ENCODE measurements at places on chromosomes 4 and X.

GRCh38 chr4:173735049-173735448 lies 205.0 kb upstream of the HAND2 start:
- DNase-seq, result no peak

GRCh38 chrX:54447461-54447860 lies 7.3 kb downstream of the TSR2 start:
- no peak for DNase-seq

DNA sequence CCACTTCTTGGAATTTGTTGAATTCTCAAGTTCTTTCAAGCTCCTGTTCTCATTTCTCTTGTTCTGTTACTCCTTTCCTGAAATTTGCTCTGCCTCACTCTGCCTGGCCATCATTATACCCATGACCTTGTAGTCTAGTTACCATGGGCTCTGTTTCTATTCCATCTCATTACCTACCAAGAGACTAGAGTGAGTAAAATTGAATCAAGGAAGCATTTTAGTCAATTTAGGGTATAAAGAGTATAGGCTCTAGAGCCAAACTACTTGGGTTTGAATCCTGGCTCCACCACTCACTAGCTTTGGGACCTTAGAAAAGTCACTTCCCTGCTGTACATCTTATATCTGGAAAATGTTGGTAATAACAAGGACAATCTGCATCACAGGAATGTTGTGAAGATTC lies 2.2 kb downstream of the ALAS2 start:
- no peak for DNase-seq

GRCh38 chrX:148322906-148323305 lies 177.5 kb upstream of the AFF2 start:
- no peak for DNase-seq

DNA sequence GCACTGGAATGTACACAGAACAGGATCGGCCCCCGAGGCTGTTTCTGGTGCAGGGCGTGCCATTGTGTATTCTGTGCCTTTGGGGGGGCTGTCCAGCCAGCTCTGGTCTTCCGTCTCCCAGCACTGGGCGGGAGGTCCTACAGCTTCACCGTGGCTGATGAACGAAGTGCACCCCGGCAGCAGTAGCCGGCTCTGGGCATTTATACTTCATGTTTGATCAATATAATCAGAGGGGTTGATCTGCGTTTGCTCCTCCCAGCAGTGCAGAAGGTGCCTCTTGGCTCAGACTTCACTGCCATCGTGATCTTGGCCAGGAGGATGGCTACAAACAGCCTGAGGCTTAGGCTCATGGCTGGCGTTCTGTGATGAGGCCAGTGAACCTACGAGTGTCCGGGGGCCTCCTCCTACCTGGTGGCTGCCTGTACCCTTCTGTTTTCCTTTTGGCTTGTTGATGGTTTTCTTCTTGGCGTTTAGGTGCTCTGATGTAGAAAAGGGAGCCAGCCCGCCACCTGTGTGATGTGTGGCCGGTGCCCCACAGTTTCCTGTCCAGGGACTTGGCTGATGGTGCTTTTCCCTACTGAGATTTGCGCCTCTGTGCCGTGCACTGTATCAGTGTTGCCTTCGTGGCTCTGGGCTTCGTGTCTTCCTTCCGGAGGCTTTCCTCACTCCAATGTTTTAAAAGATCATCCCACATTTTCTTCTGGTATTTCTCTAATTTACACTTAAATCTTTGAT lies 31.2 kb upstream of the HGFAC start:
- DNase-seq, result no peak

DNA sequence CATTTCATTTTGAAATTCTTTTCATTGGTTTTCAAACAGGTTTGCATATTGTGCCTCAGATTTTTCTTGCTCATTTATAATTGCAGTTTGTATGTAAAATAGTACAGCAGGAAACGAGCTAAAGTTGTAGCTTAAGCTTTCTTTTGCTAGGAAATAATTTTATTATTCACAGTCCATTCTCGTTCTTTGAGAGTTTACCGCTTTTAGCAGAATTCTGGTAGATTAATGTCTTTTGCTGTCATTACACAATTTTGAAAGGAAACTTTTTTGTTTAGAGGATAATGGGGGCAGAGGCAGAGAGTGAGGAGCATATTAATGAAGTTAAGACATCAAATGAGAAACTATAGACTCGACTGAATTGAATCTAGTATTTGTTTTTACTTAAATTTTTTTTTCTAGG lies 10.5 kb downstream of the LSM6 start:
- DNase-seq, result no peak

GRCh38 chrX:69314436-69315348 lies 149.4 kb upstream of the PJA1 start:
- no peak for DNase-seq

- no peak for DNase-seq
Observed at GRCh38 chr4:102717448-102718092, 43.2 kb downstream of the MANBA start.

- no peak for DNase-seq
Observed at GRCh38 chr4:97013711-97014110, 1129.6 kb downstream of the STPG2 start.

DNA sequence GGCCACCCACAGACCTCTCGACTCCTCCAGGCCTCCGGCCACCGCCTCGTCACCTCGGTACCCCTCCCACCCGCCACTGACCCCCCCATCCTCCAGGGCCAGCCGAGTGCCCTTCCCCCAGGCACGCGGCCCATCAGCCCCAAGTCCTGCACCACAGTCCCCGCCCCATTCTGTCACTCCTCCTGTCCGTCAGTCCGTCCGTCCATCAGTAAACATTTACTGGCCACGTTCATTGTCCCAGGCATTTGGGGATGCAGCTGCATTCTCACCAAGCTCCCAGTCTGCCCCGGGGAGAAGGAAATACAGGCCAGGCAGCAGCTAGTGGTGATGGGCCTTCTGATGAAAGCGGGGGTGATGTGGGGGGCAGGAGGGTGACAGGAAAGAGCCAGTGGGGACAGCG lies 35.3 kb upstream of the FGFR3 start:
- DNase-seq, result no peak

- DNase-seq, result no peak
Observed at GRCh38 chrX:70087857-70088630, 25.8 kb downstream of the OTUD6A start.

DNA sequence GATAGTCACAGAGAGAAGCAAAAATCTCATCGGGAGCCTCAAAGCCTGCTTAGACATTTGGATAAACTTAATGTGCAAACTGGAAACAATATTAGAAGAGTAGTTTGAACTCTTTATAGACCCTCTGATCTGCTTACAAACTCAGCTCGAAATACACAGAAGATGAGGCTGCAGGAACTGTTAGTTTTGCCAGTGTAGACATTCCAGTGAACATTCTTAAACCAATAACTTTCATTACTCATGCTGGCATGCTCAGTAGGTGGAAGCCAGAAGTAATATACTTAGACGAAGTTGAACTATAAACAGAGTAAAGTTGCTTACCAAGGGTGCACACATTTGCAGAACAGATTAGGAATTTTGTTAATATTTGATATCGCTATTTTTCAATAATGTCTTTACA lies 303.5 kb downstream of the ANKRD50 start:
- DNase-seq, result no peak

DNA sequence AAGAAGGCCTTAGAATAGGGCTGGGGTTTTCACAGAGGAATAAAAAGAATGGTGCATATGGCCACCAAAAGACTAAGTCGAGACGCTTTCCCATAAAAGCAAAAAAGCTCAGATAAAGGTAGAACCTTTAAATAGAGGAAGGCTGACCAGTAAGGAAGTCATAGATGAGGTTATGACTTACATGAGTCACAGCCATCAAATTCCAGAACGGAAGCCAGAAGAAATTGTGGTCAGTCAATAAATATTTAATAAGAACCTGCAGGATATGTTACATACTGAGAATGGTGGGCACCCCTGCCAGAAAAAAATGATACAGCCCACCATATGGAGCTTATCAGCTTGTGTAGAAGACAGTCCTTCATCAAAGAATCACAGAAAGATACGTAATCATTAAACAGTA lies 120.1 kb downstream of the MANBA start:
- DNase-seq, result no peak

Data from HL-60 (cell line).